ENCODE measurements at places on chromosomes 3 and 15.

DNA sequence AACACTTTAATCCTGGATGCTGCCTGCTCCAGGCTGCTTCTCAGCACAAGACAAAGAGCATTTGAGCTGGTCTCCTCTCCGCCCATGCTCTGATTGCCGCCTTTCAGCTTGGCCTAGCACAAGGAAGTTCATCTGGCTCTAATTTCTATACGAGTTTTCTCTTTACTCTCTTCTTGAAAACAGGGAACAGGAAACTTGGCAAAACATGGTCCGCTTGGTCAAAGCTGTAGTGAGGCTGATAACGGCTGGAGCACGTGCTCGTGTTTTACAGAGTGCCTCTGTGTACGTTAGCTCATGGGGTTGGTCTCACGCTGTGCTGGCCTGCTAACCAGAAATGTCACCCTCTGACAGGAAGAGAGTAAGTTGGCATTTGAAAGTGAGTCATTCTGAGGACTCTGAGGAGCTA lies 19.2 kb downstream of the RARRES1 start:
- peak; percentile 71 for DNase-seq
- H3K27ac ChIP-seq: peak overlapping the region; percentile 72
- H3K4me1 ChIP-seq: peaks cover 21% of the 10 kb centered on the region
- peaks cover 3% of the 10 kb centered on the region for H3K36me3 ChIP-seq
- H3K4me3 ChIP-seq: no peak overlapping the region

GRCh38 chr3:190000861-190001196 lies 119.9 kb downstream of the P3H2 start:
- H3K27ac ChIP-seq: no peak overlapping the region
- H3K4me1 ChIP-seq: peaks cover 4% of the 10 kb centered on the region
- no peaks in the 10 kb centered on the region for H3K36me3 ChIP-seq
- DNase-seq: no peak

DNA sequence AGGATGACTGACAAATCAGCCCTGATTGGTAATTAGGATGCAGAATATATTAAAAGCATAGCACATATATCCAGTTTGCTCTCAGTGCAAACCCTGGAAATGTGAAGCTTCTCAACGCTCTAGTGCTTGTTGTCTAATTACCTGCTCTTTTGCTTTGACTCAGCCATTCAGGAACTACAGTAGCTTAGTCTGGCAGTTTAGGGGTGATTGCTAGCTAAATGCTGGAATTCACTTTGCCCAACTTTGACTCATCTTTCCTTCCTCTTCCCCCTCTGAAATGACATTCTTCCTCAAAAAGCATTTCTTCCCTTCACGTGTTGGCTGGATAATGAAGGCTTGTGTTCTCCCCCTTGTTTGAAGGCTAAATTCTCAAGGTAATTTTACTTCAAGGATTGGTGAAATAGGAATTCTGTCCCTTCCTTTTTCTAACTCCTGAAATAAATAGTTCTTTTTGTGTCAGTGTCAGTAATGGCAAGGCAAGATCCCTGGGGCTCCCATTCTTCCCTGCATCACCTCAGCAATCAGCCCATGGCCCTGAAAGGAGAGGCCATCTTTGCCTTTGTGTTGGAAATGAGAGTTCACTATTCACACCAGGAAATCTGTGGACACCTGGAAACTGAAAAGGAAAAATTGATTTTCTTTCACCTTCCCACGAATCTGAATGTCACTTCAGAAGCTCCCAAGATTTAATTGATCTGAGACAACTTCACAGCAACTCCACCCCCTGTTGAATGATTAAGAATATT lies 103.6 kb downstream of the ECT2 start:
- H3K4me1 ChIP-seq: peaks cover 2% of the 10 kb centered on the region
- no peak for DNase-seq
- H3K27me3 ChIP-seq: peaks cover 78% of the 10 kb centered on the region
- no peak overlapping the region for H3K27ac ChIP-seq
- H3K4me3 ChIP-seq: no peak overlapping the region

DNA sequence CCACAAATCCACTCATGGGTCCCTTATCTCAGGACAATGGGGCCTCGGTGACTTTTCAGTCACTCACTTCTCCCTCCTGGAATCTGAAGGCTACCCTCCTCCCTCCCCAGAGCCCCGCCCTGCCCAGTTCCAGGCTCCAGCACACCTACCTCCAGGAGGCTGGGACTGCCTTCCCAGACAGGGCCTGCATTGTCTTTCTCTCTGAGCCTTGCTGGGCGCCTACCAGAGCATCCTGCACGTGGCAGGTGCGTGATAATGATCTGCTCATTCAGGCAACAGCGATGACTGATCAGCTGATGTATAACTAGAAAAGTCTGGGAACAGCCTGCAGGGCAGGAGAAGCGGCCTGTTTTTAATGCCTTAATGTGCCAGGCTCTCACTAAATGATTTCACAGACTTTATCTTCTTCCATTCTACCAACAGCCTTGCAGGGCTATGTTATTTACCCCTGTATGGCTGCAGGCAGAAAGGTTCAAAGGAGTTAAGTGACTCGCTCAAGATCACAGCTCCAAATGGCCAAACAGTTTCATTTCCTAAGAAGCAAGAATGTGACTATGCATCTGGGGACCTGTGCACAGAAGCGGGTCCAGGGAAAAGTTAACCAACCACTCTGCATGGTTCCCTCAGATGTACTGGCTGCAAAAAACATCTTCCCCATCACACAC lies 6.3 kb downstream of the ADAMTS17 start:
- no peaks in the 10 kb centered on the region for H3K4me1 ChIP-seq
- no peaks in the 10 kb centered on the region for H3K36me3 ChIP-seq
- H3K27ac ChIP-seq: no peak overlapping the region
- peaks cover 74% of the 10 kb centered on the region for H3K27me3 ChIP-seq

DNA sequence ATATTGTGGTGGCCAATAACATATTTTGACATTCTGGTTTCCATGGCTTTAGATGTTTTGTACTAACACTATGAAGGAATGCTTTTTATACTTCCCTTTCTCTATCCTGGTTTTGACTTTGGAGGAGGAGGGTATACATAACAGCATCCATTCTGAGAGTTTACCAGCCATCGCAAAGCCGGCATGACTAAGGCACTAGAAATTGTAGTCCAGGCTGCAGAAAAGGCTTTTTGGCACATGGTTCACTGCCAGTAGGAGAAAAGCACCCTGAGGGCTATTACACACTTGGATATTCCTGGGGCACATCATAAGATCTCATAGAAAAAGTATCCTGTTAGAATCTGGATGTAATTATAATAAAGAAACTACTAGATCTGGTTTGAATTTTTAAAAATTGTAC lies 101.8 kb downstream of the STT3B start:
- no peaks in the 10 kb centered on the region for H3K4me1 ChIP-seq
- H3K27me3 ChIP-seq: no peaks in the 10 kb centered on the region
- DNase-seq: no peak
- no peak overlapping the region for H3K27ac ChIP-seq
- H3K36me3 ChIP-seq: peaks cover 5% of the 10 kb centered on the region

GRCh38 chr15:33330931-33331330 lies 20.2 kb downstream of the RYR3 start:
- H3K27ac ChIP-seq: no peak overlapping the region
- no peaks in the 10 kb centered on the region for H3K36me3 ChIP-seq
- no peaks in the 10 kb centered on the region for H3K4me1 ChIP-seq
- no peak overlapping the region for H3K4me3 ChIP-seq
- no peak for DNase-seq

All from mesenchymal stem cell (in vitro differentiated cells and primary cell).